ENCODE measurements at places on chromosomes 2 and 18.

GRCh38 chr2:230887342-230887741 lies 22.6 kb downstream of the ITM2C start:
- no peak for DNase-seq

GRCh38 chr2:70615222-70615621 lies 61.6 kb upstream of the TGFA start:
- no peak for DNase-seq

GRCh38 chr2:182319556-182320505 lies 107.0 kb downstream of the PDE1A start:
- no peak for DNase-seq

- no peak for DNase-seq
Measured at GRCh38 chr2:85419009-85419675, 628 bp downstream of the SH2D6 start.

- no peak for DNase-seq
Measured at GRCh38 chr2:160174322-160174721, 25.8 kb downstream of the ITGB6 start.

DNA sequence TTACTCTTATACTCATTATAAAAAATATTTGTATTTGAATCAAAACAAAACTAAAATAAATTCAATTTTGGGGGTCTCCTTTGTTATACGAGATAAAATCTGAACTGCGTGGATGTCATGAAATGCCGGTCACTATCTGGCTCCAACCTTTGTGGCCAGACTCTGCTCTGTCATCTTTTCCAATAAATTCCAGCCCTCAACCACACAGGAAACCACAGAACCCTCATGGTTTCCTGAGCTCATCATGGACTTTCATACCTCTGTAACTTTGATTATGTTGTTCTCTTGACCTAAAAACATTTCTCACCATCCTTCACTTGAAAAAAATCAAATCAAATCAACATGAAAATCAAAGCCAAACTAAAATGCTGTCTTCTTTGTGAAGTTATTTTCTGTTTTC lies 724.7 kb downstream of the METTL4 start:
- DNase-seq: no peak

DNA sequence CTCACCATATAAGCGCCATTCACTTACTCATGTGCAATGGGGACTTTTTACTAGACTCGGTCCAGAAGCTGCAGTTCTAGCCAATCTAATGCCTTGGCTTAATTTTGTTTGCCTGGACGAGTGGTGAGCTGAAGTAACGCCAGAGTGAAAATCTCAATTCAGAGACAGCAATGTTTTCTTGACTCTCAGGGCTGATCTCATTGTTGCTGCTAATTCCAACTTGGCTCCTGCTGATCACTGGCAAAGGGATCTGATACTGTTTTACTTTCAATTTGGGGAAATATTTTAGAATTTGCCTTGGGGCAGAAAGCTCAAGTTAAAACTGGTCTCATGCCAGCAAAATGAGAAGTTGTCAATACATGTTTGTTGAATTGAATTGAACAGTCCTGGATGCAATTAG lies 906.6 kb upstream of the CDH2 start:
- no peak for DNase-seq

- no peak for DNase-seq
Measured at GRCh38 chr2:217277646-217278398, 418.0 kb upstream of the TNP1 start.

GRCh38 chr2:233199870-233200269 lies 51.6 kb upstream of the ATG16L1 start:
- no peak for DNase-seq

DNA sequence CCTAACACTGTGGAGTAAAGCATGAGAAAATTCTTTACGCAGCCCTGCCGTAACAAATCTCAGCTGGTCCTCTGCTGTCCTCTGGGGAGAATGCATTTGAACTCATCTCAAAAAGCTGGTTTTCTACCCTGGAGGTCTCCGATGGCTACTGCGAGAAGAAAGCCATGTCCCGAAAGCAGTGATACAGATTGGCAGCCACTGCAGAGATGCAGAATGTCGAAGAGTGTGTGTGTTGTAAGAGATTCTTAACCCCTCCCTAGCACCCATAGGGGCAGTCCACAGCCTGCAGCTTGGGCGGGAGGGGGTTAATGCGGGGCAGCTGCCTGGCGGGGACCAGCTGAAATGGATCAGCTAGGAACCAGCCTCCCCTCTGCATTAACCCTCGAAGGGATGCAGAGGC lies 235.9 kb downstream of the ZNF516 start:
- no peak for DNase-seq

GRCh38 chr2:150309311-150310080 lies 178.0 kb downstream of the RND3 start:
- no peak for DNase-seq

GRCh38 chr18:71327441-71327840 lies 1038.6 kb downstream of the SOCS6 start:
- DNase-seq: no peak

DNA sequence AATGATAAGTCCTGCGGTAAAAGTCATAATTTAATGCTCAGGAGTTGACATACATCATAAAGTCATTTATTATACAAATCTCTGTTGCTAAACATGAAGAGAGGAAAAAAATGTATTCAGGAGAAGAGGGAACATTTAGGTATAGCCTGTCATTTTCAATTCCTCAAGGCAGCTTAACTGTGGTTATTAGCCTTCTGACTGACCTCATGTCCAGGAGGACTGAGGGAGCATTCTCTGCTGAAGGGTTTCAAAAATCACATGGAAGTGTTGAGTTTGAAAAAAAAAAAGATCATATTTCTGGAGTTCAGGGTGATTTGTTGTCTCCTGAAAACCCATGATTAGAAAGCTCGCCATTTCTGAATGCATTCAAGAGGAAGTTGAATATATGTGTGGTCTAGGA lies 1371.1 kb upstream of the LRRTM1 start:
- no peak for DNase-seq

- no peak for DNase-seq
Measured at GRCh38 chr2:21727101-21727500, 603.3 kb downstream of the TDRD15 start.

DNA sequence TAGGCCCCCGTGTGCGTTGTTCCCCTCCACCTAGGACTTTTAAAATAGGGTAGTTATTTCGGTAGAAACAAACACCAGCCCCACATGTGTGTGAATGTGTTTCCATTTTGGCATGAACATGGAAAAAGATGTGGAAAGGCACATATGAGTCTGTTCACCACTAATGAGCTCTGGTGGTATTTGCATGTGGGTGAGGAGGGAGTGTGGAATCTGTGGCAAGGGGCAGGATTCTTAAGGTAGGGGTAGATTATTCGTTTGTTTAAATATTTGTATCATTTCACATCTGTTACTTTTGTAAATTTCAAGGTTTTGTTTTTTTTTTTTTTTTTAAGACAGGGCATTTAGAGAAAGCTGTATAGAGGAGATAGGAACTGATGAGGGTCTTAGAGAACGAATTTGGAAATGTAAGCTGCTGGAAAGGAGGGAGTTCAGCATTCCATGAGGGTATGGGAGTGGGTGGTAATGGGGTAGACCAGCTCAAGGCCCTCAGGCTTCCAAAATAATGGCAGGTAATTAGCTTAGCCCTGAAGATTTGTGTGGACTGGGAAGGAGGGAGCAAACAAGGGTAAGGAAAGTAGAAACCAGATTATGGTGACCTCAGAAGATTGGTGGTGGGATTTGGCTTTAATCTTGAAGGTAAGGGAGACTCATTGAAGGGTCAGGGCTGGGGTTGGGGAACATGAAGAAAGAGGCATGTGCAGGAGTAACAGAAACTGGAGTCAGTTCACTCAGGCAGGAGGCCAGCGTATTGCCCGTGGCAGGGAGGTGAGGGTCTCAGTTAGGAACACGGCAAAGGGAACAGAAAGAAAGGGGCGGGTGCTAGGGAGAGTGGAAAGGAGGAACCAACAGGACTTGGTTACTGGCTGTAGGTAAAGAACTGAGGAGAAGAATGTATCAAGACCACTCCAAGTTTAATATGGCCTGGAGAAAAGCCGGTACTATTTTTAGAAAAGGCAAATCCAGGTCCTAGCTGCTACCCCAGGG lies 123.6 kb downstream of the PLB1 start:
- DNase-seq: no peak

- DNase-seq: no peak
Measured at GRCh38 chr2:18262601-18263000, 297.9 kb downstream of the RDH14 start.

GRCh38 chr18:77905449-77906055 lies 655.9 kb downstream of the GALR1 start:
- no peak for DNase-seq

DNA sequence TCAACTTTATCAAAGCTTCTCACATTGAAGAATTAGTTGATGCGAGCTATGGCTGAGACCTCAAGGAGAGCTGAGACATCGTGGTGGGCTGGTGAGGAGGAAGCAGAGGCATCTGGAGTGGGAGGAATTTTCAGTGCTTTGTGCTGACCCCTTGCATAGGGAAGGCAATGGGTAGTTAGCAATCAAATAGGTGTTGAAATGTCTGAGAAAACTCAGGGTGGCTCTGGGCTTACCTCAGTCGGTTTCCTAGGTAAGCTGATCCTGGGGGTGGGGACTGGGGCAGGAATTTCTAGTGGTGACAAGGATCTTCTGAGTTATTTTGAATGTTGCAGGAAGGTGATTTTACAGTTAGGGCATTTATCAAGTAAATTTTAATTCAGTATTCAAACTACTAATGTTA lies 20.7 kb upstream of the DPP10 start:
- DNase-seq: no peak

DNA sequence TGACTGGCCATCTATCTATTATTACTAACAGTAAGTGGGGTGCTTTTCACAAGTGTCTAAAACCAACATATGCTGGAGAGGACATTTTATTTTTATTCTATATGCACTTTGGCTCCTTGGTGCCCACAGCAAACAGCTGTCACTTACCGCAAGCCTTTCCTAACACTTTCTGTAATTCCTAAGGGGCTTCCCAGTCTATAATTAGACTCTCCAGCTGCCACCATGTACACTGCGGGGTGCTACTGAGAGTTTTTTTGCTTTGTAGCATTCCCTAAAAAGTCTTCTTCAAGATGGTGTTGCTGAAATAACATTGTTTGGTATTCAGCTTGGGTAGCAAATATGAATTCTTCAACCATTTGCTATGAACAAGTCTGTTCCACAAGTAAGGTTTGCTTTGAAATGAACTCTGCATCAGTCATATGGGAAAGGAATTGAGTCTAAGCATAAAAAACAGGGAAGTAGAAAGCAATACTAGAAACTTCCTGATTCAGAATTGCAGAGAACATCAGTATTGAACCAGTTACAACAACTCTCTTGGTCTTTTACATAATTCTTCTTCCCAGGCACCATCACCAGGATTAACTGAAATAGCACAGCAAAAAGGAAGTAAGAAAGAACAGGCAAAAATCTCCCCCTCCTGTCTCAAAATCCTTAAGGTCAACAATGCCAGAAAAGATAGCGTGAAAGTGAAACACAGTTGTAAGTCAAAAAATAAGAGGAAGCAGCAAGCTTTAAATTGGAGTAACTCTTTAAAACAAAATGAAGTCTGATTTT lies 28.6 kb downstream of the EPB41L3 start:
- DNase-seq: no peak

DNA sequence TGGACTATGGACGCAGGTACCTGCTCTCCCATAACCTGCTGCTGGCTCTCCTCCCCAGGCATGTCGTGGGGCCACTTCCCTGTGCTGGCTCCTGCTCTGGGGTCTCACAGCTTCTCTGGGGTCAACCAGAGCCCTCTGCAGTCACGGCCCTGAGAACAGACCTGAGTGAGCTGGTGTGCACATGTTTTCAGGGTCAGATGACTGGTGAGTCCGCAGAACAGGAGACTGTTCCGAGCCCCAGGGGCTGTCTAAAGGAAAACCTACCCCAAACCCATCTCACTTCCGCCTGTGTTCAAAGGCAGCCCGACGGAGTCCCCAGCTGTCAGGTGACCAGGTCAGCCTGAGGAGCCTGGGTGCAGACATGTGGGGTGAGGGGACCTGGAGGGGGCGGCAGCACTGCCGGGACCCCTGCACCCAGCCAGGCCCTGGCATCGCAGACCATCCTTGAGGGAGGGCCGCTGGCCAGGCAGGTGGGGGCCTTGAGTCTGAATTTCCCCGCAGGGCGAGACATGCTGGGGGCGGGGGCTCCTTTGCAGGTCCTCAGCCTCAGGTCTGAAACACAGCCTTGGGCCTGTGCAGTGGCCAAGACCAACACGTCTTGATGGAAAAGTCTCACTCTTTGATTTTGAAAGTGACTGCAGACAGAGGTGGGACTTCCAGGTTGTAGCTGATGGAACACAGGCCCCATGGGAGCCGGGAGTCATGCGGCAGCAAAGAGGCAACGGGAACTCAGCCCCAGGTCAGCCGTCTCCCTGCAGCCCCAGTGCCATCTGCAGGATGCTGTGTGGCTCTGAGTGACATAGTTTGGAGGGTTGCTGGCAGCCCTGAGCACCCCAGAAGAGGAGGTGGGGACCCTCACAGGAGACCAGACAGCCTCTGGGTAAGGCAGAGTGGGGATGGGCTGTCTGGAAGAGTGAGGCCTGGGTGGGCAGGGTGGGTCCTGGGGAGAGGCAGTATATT lies 65.3 kb downstream of the TWIST2 start:
- DNase-seq: no peak

DNA sequence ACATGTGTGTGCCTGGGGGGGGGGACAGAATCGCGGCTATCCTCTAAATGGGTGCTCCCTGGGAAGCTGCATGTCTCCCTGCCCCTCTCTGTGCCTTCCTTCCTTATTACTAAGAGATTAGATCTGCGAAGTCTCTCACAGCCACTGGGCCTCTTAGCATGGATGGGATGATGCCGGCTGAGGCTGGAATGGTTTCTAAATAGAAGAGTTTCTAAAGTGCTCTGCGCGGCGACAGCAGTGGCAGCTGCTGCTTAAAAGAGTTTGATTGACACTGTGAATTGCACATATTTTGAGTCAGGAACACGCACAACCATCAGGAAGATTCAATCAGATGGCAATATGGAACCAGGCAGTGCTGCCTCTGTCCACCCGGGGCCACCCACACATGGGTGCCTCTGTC lies 163.8 kb downstream of the CLIP4 start:
- DNase-seq: no peak

DNA sequence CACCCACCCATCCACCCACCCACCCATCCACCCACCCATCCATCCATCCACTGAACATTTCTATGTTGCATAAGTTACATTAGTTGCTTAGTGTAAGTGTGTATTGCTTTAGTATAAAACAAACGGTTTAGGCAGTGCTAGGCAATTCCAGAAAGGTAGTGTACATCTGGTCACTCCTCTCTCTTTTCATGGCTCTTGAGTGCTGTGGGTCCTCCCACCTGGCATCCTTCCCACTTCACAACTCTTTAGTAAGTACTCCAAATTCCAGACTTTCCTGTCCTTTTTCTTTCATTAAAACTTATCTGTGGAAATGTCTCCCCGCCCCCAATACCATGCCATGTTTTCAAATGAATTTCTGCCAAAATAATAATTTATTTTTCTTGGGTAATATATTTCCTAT lies 122.5 kb downstream of the PLEKHM3 start:
- no peak for DNase-seq

DNA sequence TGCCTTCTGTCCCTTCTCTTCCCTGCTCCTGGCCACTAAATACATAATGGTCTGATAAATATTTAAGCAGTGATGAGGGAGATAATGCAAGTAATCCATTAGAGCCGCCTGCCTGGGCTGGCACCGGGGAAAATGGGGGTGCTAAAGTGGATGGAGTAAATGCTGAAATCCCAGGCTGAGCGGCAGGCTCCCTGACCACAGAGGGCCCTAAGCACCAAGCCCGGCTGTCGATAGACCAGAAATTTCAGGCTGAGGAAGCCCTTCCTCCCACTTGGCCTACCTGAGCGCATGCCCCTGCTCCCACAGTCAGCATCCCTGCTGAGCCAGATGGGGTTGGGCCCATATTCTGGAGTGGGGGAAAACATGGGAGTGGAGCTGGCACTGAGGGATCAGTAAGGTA lies 197.5 kb upstream of the SKOR2 start:
- DNase-seq: no peak

- no peak for DNase-seq
Measured at GRCh38 chr18:37393221-37393827, 172.3 kb downstream of the CELF4 start.
